Midbrain (tissue), 1 donor: ENCODE measurements at places on chromosomes 4 and X.

DNA sequence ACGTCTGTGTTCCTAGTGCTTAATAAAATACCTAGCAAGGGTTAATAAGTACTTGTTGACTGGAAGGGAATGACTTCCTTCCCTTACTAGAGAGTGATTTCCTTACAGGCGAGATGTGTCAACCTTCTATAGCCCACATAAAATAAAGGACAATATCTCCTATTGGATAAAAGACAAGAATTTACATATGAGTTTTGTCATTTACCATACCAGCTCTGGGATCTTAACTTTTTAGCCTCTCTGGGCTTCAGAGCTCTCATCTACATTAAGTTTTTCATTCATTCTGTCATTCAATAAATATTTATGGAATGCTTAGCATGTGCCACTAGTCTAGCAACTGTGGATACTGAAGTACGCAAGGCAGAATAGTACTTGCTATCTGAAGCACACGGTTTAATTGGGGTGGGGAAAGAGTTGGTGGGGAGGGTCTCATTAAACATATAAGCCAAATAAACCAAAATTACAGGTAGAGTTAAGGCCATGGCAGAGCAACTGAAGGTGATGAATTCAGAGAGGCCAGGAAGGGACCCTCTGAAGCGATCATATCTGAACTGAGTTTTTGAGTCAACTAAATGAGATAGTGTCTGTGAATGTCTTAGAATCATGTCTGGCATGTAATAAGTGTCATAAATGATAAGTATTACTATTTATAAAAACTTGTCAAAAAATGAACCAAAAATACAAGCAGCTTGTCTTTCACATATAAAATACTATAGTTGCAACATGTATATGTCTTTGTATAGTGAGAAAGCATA is 91.6 kb upstream of the BMP2K start:
- DNase-seq, result no peak

- no peak for DNase-seq
Observed at GRCh38 chr4:15695240-15695699, 7.6 kb upstream of the BST1 start.

DNA sequence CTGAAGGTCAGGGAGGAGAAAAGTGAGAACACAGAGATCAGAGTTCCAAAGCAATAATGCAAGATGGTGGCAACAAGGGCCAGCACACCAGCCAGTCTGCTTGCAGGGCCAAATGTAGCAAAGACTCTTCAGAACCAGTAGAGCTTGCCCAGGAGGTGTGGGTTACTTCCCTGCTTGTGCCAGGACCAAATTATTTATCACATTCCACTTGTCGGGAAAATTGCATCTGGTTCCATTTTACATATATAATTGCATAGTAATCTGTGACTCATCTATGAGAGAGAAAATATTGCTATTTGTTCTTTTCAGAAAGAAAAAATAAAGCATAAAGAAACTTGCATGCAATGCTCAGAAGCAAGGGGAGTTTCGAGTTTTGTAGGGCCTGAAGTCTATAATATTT is 41.4 kb downstream of the MAML3 start:
- no peak for DNase-seq

- DNase-seq, result no peak
Observed at GRCh38 chrX:119602701-119603255, 3.4 kb downstream of the NKRF start.

DNA sequence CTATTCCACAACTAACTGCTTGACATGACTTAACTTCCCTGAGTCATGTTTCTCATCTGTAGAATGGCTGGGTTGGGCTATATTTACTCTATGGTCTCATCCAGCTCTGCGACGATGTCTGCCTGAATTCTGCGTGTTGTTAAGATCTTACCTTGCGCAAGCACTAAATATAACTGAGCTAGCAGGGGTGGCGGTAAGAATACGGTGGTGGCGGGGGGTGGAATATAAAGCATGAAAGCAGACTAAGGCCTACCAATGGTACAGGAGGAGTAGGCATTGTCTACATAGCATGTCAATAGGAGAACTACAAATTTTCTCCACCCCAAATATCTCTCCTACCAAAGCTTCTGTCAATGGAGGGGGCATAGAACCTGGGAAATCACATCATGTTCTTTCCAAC is 45.7 kb upstream of the DCLK2 start:
- no peak for DNase-seq

- no peak for DNase-seq
Observed at GRCh38 chr4:83716874-83717273, 181.0 kb downstream of the GPAT3 start.

DNA sequence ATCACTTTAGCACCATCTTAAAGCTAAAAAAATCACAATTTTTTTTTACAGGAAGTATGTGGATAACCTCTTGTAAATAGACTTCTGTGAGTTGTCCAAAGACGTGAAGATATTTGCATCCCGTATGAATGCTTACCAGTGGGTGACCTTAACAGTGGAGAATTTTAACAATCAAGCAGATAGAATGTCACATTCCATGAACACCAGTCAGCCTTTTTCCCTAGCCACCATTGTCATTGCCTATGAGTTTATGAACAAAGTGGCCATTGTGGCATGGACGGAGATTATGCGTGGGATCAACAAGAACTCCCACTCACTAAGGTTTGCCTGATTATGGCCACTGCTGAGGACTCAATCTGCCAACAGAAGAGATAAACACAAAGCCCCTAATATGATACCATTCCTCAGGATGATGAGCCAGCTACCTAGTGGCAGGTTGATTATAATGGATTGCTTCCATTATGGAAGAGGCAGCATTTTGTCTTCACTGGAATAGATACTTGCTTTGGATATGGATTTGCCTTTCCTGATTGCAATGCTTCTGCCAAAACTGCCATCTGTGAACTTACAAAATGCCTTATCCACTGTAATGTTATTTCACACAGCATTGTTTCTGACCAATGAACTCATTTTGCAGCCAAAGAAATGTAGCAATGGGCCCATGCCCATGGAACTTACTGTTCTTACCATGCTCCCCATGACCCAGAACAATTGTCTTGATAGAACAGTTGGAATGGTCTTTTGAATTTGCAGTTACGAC is 830.9 kb upstream of the NDST4 start:
- no peak for DNase-seq

GRCh38 chrX:64975491-64975890 is 759 bp downstream of the ZC4H2 start:
- peak; percentile 10 for DNase-seq

- no peak for DNase-seq
Observed at GRCh38 chr4:145796346-145796745, 116.4 kb downstream of the C4orf51 start.

DNA sequence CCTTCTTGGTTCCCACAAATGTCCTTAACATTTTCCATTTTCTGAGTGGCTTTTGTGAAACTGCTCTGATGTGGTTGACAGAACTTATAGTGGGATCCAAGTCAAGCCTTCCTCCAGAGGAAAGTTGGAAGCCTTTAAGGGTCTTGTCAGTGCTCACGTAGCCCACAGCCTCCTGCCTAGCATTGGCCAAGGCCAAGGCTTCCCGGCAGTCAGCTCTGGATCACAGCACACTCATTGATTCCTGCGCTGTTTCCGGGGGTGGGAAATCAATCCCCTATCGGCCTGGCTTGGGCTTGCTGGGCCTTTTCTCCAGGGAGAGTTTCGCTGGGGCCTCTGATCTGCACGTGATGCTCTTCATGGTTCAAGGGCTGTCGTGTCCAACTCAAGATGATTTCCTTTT is 76.1 kb downstream of the SLC9A6 start:
- no peak for DNase-seq

- no peak for DNase-seq
Observed at GRCh38 chr4:78047366-78047765, 9.8 kb upstream of the FRAS1 start.

- DNase-seq, result no peak
Observed at GRCh38 chrX:68867458-68868112, 38.8 kb downstream of the EFNB1 start.

DNA sequence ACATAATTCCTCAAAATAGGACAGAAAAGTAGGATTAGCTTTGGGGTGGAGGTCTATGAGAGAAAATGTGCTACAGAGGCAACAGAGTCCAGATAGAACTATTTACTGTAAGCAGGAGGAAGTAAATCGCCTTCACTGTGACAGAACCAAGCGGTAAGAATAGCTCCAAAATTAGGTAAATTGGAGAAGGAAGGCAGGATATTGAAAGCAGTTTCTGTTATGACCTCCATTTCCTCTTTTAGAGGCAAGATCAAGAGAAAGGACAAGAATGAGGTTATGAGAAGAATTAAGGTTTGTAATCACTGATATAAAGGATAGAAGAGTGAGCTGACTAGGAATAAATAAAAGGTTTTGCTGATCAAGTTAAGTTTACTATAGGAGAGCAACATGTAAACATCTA is 44.1 kb upstream of the NEUROG2 start:
- no peak for DNase-seq

GRCh38 chr4:79201971-79202370 is 123.9 kb downstream of the NAA11 start:
- no peak for DNase-seq

DNA sequence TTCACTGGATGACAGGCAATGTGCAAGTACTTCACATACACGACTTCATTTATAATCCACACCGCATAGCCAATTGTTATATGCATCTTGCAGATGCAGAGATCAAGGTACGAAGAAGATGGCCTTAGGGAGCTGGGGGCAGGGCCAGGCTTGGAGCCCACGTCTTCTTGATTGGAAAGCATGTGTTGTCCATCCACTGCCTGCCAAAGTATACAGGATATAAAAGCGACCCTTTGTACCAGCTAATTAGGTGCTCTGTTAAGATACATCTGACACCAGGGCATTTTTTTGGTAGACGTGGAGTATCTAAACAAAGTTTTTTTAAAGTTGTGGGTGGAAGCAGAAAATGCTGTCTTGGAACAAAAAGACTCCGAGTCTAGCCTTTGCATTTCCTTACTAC is 1.4 kb downstream of the C4orf36 start:
- no peak for DNase-seq

DNA sequence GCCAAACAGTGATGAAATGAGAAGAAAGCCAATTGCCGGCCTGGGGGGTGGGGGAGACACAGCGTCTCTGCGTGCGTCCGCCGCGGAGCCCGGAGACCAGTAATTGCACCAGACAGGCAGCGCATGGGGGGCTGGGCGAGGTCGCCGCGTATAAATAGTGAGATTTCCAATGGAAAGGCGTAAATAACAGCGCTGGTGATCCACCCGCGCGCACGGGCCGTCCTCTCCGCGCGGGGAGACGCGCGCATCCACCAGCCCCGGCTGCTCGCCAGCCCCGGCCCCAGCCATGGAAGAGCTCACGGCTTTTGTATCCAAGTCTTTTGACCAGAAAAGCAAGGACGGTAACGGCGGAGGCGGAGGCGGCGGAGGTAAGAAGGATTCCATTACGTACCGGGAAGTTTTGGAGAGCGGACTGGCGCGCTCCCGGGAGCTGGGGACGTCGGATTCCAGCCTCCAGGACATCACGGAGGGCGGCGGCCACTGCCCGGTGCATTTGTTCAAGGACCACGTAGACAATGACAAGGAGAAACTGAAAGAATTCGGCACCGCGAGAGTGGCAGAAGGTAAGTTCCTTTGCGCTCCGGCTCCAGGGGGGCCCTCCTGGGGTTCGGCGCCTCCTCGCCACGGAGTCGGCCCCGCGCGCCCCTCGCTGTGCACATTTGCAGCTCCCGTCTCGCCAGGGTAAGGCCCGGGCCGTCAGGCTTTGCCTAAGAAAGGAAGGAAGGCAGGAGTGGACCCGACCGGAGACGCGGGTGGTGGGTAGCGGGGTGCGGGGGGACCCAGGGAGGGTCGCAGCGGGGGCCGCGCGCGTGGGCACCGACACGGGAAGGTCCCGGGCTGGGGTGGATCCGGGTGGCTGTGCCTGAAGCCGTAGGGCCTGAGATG is at the start of gene SHOX:
Gene SHOX (plus strand): TSS at position 180 of the 885 bp plus-strand sequence. CDS start 107 bp downstream, at position 287.
- DNase-seq, result no peak

GRCh38 chrX:41923978-41924683 is 777 bp upstream of the CASK start:
- peak; percentile 26 for DNase-seq

GRCh38 chr4:126564283-126564854 is 1068.4 kb upstream of the INTU start:
- no peak for DNase-seq

GRCh38 chrX:19639056-19639455 is 123.7 kb upstream of the MAP3K15 start:
- peak; percentile 8 for DNase-seq

- peak; percentile 52 for DNase-seq
Observed at GRCh38 chr4:67084783-67085182, 460.5 kb downstream of the CENPC start.

DNA sequence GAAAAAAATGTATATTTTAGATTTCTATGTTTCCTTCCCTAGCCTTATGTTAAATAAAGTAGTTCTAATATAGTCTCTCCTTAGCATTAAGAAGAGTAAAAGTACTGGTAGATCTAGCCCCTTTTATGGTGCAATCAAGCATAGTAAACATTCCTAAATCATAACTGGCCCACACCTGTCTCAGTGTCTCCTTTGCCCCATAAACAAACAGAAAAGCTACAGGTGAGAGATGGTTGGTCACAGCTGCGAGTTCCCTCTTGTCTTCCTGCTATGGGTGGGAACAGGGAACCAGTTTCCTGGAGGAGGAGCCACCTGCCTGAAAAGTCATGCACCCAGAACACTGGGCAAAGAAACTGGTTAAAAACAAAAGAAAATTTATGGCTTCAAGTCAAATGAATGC is 16.6 kb downstream of the SOWAHB start:
- no peak for DNase-seq

DNA sequence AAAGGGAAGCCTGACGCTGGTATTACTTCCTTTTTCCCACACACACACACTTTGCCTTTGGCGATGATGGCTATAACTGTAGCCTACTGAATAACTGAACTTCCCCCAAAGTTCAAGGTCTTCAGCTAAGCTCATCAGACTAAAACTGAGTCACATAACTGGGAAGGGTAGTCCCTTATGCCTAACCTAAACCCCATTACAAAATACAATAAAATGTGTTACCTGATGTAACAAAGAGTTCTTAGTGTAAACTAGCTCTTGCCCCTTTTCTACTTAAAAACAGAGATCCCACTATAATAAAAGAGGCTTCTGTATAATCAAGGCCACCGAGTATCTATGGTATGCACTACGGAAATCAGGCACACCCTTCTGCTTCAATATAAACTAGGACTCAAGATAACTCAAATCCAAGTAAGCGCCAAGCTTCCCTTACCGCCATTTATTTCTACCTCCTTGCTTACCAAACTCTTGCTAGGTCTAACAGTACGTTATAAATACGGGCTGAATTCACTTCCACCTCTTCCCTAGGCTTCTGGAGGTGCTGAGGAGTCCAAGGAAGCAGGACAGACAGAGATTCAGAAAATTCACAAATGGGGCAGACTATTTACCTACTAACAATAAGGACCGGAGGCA is 2.4 kb downstream of the OTUD4 start:
- DNase-seq, result peak; percentile 14

DNA sequence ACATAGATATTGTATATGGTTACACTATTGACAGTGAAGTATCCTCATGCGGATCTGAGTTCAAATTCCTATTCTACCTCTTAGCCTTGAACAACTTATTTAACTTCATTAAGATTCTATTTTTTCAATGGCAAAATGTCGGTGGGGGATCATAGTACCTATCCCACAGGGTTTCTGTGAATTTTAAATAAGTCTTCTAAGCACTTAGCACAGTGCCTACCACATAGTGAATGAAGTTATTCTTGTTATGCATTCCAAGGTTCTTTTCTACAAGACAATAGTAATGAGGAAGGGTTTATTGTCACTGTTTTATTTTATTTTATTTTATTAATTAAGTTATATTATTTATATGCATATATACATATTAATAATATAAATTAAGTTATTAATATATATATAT is 8.8 kb upstream of the ENAM start:
- no peak for DNase-seq
